ELR (cell line): ENCODE measurements at places on chromosomes 13 and 19.

DNA sequence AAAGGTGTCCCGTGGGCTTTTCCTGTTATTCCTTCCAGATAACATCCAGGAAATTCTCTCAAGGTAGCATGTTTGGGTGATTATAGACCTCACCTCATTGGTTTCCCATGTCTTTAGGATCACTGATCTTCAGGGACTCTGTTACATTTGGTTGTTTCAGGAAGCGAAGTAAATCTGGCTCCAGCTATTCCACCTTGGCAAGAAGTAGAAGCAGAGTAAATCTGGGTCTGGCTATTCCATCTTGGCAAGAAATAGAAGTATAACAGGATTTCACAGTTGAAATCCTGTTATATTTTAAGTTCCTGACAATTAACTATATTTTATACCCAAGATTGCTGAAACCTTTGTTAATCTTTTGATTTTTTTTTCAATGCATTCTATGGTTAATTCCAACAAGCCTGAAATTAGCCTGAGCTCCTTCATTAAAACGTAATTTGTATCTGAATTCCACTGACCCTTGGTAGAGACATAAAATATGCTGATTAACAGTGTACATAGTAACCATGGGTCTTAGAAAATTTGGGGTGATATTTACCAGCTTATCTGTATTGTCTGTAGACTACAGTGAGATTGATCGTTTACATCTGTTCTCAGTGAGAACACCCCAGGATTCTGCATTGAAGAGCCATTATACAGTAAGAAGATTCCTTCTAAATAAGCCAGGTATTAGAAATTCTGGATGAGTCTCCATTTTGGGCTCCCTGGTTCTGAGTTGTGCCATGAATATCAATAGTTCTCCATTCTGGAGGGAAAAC, 267.6 kb upstream of the SLITRK6 start:
- no peak for DNase-seq

- DNase-seq: peak; percentile 88
Measured at GRCh38 chr13:49444524-49445395, 686 bp downstream of the SETDB2 start.

DNA sequence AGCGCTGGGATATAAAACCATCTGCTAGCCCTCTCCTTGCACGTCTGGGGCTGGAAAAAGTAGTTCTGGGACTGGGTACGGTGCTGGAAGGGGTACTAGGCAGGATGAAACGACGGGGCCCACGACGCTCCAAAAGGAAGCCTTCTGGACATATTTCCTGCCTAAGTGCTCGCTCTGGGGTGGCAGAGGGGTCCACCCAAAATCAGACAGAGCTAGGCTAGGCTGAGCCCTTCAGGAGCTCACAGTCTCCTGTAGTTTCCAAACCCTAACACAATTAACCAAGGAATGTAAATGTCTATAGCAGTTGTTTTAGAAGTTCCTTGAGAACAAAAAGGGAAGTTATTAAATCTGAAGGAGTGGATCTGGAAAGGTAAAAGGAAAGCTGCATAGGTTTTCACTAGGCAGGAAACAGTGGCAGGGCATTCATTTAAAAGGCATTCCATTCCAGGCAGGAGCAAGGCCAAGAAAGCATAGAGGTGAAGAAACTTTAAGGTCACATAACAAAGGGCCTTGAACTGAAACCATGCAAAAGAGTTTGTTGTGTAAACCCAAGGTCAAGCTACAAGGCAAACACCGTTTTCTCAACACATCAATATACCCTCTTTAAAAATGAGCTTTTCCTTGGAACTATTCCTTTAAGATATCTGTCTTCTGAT, 634 bp upstream of the DIAPH3 start:
- peak; percentile 15 for DNase-seq

GRCh38 chr13:98892821-98893220, 85.0 kb downstream of the DOCK9 start:
- DNase-seq: no peak

DNA sequence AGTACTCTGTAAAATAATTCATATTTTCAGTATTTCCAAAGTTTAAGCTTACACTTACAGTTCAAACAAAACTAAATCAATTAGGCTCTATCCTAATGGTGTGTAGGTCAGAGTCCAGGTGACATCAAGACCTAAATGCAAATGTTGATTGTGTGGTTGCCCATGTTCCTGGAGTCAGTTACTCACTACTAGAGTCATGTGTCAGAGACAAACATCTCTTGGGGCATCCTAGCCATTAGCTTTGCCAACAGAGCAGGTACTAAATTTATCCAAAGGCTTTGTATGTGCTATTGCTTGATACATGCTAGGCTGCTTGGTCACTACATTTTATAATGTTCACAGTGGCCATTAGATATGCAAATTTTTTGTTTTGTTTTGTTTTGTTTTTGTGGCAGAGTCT, 11.7 kb downstream of the SPRY2 start:
- no peak for DNase-seq

DNA sequence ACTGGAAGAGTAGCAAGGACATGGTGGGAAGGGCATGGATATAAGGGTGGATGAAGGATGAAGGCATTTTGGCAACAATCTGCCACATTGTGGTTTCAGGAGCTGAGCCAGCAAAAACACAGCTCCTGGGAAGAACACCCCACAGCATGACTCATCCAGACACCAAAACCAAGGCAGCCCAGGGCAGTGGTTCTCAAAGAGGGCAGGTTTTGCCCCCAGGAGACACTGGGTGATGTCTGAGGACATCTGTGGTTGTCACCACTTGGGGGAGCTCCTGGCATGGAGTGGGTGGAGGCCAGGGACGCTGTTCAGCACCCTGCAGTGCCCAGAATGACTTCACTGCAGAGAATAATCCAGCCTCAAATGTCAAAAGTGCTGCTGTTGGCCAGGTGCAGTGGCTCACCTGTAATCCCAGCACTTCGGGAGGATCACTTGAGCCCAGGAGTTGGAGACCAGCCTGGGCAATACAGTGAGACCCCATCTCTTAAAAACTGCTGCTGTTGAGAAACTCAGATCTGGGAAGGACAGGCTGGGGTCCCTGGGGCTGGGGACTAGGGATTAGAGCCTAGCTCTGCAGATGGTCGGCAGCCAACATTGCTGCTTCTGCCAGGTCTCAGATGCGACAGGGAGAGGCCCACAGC, 16.1 kb downstream of the ZFR2 start:
- peak; percentile 87 for DNase-seq
